NCI-H1092 treated with DMSO at 0.1 percent for 48 hours (cell line): ENCODE measurements at places on chromosomes 5 and 9.

GRCh38 chr5:67014957-67015400 lies 181.6 kb downstream of the CD180 start:
- no peak for DNase-seq

DNA sequence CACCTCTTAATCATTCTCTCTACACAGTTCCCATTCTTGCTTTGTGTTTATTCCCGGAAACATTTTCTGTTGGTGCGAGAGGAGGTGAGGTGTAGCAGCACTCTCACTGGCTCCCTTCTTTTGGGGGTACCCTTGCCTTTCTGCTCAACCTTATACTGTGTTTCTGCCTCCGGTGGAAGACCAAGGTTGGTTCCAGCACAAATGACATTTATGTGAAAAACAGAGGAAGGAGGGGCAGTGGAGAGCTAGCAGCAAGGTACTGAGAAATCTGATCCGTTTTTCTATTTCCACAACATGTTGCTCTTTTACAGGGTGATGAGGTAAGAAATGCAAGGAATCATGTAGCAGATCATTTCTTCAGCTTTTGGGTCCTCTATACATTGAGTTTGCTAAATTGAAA lies 648.0 kb upstream of the DMAC1 start:
- DNase-seq, result no peak

DNA sequence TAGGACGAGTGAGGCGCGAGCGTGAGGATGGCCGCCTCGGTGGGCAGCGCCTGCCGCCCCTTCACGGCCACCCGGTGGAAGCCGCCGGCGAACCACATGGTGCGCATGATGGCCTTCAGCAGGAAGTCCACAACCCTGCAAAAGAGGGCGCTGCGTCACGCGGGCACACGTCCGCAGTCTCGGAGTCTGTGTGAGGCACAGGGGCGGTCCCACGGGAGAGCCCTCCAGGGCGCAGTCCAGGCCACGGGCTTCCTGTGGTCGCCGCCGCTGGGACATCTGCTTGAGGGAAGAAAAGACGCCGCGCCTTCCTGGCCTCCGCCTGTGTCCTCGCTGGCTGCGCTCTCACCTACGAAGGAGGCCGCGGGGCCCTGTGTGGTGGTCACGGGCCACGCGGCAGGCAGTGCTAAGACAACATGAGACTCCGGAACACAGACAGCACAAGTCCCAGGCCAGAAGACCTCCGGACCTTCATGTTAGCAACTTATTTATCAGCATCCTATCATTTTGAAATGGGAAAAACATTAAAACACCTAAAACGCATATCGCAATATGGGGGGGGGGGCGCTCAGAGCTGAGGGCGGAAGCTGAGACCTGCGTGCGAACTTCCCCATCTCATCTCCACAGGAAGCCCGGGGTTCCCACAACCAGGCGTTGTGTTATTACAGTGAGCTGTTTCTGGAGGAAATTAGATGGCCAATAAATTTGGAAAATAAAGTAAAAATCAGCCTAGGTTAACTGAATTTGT lies 28.8 kb downstream of the LPCAT1 start:
- no peak for DNase-seq

- no peak for DNase-seq
These were observed 33.3 kb upstream of the SPATA31D4 start for GRCh38 chr9:81894891-81895290.

- DNase-seq, result no peak
These were observed 130.3 kb downstream of the FOXD1 start for GRCh38 chr5:73318308-73318719.

DNA sequence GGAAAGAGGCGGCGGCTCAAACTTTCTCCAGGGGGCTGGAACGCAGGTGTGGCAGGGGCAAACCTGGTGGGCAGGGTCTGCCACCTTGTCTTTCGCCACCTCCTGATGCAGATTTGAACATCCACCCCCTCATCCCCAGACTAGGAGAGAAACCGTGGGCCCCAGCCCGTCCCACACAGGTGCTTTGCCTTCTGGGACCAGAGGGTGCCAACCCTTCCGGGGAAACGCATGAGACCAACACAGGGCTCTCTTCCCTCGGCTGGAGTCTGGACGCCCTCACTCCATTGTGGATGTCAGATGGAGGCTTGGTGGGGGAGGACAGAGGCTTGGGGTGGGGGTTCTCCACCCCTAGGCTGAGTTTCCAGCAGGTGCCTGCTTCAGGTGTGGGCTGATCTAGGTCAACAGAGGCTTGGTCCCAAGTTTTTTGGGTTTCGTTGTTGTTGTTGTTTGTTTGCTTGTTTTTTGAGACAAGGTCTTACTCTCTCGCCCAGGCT lies 9.5 kb downstream of the C9orf50 start:
- no peak for DNase-seq

DNA sequence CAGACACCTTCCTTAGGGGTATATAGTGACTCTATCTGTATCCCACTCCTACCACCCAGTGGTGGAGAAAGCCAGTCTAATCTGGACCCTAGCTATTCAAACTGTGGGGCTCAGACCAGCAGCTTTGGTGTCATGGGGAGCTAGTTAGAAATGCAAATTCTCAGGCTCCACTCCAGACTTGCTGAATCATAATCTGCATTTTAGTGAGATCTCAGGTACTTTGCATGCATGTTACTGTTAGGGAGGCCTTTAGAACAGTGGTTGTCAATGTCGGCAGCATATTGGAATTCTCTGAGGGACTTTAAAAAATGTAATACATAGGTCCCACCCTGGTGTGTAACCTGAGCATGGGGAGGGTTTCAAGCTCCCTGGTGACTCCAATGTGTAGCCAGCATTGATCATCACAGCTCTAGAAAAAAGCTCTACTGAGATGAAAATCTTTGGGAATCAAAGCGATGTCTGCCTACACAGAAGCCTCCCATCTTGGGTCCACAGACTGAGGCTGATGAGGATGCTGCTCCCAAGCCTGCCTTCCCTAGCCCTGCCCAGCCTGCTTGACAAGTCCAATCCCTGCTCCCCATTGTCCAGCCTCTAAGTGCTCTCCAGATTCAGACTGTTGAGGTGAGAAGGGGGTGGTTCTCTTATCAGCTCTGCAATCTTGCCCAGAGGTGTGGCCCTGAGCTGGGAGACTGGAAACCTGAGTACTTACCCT lies 11.9 kb upstream of the GM2A start:
- no peak for DNase-seq

GRCh38 chr9:82333671-82334070 lies 345.1 kb downstream of the SPATA31D1 start:
- no peak for DNase-seq

GRCh38 chr5:170632985-170633234 lies 129.1 kb downstream of the KCNIP1 start:
- no peak for DNase-seq
